ENCODE measurements at places on chromosomes 11 and 22. TPM values are rescaled to one million over a fixed set of nuclear protein-coding genes. Genes with fewer than 3 reads are reported as not detected.

Gene KRTAP5-2
- not detected for total RNA-seq

Gene OTOG
- not detected for total RNA-seq

Gene MICALL1
- total RNA-seq = 84.4 TPM

Gene PHF21B
- total RNA-seq = not detected

Gene LIF
- total RNA-seq = 3.0 TPM

Gene C11orf65
- total RNA-seq = 1.5 TPM

Gene CTSW
- total RNA-seq = not detected

Measured in hair follicle dermal papilla cell (primary cell).